ENCODE measurements at places on chromosomes 12 and 14. TPM values are rescaled to one million over a fixed set of nuclear protein-coding genes. Genes with fewer than 3 reads are reported as not detected.

The DBX2 gene
- 0.74 TPM for total RNA-seq

The KLHDC1 gene
- 6.2 TPM for total RNA-seq

The PLCZ1 gene
- total RNA-seq: not detected

The PSMC6 gene
- 67.7 TPM for total RNA-seq

The CD69 gene
- total RNA-seq: 10.0 TPM

DNA sequence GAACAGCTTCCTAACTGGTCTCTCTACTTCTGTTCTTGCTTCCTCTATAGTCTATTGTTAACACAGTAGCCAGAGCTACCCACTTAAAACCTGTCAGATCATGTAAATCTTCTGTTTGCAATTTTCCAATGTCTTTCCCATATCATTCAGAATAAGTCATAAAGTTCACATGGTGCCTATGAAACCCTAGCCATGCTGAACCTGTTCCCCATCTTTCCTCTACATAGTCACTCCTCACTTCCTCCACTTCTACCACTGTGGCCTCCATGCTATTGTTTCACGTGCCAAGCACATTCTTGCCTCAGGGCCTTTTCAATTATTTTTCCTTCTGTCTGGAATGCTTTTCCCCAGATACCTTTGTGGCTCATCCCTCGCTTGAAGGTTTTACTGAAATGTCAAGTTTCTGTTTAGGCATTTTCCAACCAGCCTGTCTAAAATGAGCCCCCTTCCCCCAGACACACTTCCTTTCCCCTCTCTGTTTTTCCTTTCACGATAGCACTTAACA is 132.1 kb downstream of the DYRK2 start:
- DNase-seq: no peak

- DNase-seq: no peak
Observed at GRCh38 chr12:111417784-111418593, 12.3 kb downstream of the SH2B3 start.

DNA sequence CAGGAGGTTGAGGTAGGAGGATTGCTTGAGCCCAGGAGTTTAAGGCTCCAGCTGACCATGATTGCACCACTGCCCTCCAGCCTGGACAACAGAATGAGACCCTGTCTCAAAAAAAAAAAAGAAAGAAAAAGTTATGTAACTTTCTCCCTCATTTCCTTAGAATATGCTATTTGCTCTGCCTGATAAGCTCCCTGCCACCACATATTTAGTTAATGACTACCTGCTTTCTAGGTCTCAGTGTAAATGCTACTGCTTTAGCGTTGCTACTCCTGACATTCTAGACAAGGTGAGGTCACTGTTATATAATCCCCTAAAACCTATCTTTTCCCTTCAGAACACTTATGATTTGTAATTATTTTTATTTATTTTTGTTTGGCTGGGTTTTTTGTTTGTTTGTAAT is 86.3 kb upstream of the AMN1 start:
- no peak for DNase-seq

Measured in omental fat pad (tissue), 4 donors.